ENCODE measurements at places on chromosomes 13 and 19. TPM values are rescaled to one million over a fixed set of nuclear protein-coding genes. Genes with fewer than 3 reads are reported as not detected.
A peak's percentile ranks its signal among the peaks of the same experiment; 100 is the strongest.

GRCh38 chr13:94640721-94641120 lies 39.1 kb downstream of the GPR180 start:
- H3K27ac ChIP-seq, result no peak overlapping the region
- H3K27me3 ChIP-seq, result no peaks in the 10 kb centered on the region
- no peaks in the 10 kb centered on the region for H3K36me3 ChIP-seq
- H3K4me1 ChIP-seq, result no peaks in the 10 kb centered on the region
- no peak for DNase-seq

- H3K36me3 ChIP-seq, result no peaks in the 10 kb centered on the region
- DNase-seq, result no peak
- no peaks in the 10 kb centered on the region for H3K4me1 ChIP-seq
- no peak overlapping the region for H3K4me3 ChIP-seq
- no peak overlapping the region for H3K27ac ChIP-seq
- no peaks in the 10 kb centered on the region for H3K27me3 ChIP-seq
These were observed 34.2 kb upstream of the ZNF599 start for GRCh38 chr19:34806976-34807860.

DNA sequence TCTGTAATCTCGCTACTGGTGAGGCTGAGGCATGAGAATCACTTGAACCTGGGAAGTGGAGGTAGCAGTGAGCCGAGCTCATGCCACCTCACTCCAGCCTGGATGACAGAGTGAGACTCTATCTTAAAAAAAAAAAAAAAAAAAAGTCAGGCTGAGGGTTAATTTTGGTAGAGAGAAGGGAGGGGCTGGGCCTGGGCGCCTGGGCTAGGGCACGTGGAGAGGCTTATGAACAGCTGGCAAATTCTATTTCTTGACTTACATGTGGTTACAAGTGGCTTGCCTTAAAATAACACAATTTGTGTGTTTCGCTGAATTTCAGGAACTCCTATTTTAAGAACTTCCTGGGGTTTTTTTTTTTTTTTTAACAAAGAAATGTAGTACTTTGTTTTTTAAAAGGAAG lies 47.6 kb upstream of the MAP3K10 start:
- H3K4me1 ChIP-seq, result no peaks in the 10 kb centered on the region
- no peak overlapping the region for H3K4me3 ChIP-seq
- no peaks in the 10 kb centered on the region for H3K36me3 ChIP-seq
- H3K27ac ChIP-seq, result no peak overlapping the region
- DNase-seq, result no peak

GRCh38 chr13:95530178-95530577 lies 22.3 kb upstream of the CLDN10 start:
- DNase-seq, result no peak
- no peaks in the 10 kb centered on the region for H3K4me1 ChIP-seq
- no peak overlapping the region for H3K27ac ChIP-seq
- no peaks in the 10 kb centered on the region for H3K36me3 ChIP-seq
- H3K4me3 ChIP-seq, result no peak overlapping the region

DNA sequence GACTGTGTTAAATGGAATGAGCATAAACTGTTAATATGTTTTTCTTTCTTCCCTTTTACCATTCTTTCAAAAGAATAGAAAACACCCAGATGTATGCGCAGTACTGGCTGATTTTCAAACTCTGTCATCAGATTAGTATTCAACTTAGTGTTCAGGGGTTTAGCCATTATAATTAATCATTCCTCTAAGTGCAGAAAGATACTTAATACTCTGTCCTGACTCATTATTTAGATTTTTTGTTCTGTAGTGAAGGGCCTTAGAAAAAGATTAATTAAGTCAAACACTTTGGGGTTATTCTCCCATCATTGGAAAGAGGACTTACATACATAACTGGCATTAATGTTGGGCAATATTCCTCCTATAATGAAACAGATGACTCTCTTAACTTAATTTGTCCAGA lies 1316.7 kb upstream of the SLC10A2 start:
- H3K27me3 ChIP-seq, result no peaks in the 10 kb centered on the region
- no peak overlapping the region for H3K27ac ChIP-seq
- H3K4me3 ChIP-seq, result no peak overlapping the region
- H3K4me1 ChIP-seq, result no peaks in the 10 kb centered on the region
- DNase-seq, result no peak
- no peaks in the 10 kb centered on the region for H3K36me3 ChIP-seq

- H3K27ac ChIP-seq, result no peak overlapping the region
- H3K4me1 ChIP-seq, result peaks cover 20% of the 10 kb centered on the region
- H3K36me3 ChIP-seq, result no peaks in the 10 kb centered on the region
- H3K27me3 ChIP-seq, result peaks cover 100% of the 10 kb centered on the region
These were observed 3.1 kb downstream of the SLC17A7 start for GRCh38 chr19:49438261-49438660.

DNA sequence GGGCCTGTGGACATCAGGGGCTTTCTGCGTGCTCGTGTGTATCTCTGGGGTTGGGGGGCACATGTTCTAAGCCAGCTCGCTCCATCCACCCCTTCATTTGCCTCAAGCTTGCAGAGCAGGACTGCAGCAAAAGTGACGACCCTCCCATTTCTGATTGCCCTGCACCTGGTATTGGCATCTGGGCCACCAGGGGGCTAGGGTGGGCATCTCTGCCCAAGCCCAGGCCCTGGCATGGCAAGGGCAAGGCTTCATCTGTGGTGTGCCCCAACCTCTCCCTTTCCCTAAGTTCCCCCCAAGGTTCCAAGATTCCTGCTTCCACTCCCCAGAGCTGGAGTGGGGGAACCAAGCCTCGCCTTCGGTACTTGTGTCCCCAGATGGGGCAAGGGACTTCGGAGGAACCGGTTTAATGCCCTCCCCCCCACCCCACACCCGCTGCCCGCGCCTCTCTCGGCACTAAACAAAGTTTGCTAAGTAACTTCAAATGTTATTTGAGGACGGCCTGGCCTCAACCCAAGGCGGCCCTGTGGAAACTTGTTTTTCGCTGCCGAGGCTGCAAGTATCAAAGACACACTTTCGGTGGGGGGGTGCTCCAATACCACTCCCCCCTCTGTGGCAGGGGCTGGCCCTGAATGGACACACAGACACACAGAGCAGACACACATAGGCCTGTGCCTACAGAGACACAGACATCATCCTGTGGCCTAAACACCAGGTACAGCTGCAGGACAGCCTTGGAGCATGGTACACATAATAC lies 12.2 kb downstream of the NFIX start:
- no peaks in the 10 kb centered on the region for H3K36me3 ChIP-seq
- H3K27me3 ChIP-seq, result no peaks in the 10 kb centered on the region
- H3K4me3 ChIP-seq, result peak overlapping the region; percentile 16
- peak overlapping the region; percentile 98 for H3K27ac ChIP-seq
- H3K4me1 ChIP-seq, result peaks cover 100% of the 10 kb centered on the region
- peak; percentile 91 for DNase-seq

DNA sequence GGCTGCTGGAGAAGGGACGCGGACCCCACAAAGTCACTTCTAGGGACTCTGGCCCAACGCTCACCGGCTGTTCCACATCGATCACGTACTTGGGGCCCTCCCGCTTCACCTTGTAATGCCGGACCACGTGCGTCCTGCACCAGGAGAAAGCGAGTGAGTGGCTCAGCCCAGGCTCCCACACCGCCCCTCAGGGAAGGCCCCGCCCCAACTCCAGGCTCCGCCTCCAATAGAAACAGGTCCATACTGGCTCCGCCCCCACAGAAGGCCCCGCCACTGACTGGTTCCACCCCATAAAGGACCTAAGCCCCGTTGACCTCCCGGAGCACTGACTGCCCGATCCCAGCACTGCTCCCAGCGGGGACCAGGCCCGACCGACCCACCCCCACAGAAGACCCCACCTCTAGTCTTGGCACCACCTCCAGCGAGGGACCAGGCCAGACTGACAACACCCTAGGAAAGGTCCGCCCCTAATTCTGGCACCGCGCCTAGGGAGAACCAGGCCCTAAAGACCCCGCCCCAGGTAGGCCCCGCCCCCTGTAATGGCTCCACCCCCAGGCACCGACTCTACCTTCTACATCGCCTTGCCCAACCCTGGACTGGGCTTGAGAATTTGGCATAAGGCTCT lies 11.3 kb downstream of the STAP2 start:
- peak; percentile 89 for DNase-seq
- no peak overlapping the region for H3K27ac ChIP-seq
- H3K4me1 ChIP-seq, result no peaks in the 10 kb centered on the region
- peak overlapping the region; percentile 21 for H3K4me3 ChIP-seq

DNA sequence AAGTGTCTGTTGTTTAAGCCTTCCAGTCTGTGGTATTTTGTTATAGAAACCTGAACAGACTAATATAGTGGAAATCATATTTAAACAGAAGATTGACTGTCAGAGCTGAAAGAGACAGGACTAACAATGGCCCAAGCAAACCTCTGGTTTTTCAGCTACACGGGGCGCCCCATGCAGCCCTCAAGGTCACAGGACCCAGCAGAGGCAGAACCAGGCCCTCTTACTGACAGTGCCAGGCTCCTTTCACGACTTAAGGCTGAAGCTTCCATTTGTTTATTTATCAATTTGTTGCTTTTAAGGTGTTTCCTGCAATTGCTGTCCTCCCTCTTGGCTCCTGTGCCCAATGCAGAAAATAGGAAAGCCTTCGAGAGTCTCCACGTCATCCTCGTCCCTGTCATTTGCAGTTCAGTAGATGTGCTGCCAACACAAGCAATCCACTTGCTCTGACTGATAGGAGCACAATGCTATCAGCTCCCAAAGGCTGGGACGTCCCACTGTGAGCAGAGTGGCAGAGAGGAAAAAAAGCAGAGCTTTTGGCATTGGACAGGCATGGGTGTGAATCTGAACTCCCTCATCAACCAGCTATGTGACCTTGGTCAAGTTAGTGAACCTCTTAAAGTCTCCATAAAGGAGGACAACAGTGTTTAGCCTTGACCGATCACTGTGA lies 10.5 kb upstream of the SLC7A1 start:
- no peaks in the 10 kb centered on the region for H3K27me3 ChIP-seq
- H3K27ac ChIP-seq, result no peak overlapping the region
- no peak overlapping the region for H3K4me3 ChIP-seq

The ZNF90 gene
- 2.8 TPM for total RNA-seq

The SLC1A6 gene
- total RNA-seq, result not detected

The DDX49 gene
- 32.7 TPM for total RNA-seq

The TRPC4 gene
- total RNA-seq, result 11.8 TPM

Data from sigmoid colon (tissue), 7 donors.